Bronchial epithelial cell (primary cell): ENCODE measurements at places on chromosomes 6 and 20.
A peak's percentile ranks its signal among the peaks of the same experiment; 100 is the strongest.

- no peak for DNase-seq
Measured at GRCh38 chr20:20368418-20369249, 730 bp downstream of the INSM1 start.

DNA sequence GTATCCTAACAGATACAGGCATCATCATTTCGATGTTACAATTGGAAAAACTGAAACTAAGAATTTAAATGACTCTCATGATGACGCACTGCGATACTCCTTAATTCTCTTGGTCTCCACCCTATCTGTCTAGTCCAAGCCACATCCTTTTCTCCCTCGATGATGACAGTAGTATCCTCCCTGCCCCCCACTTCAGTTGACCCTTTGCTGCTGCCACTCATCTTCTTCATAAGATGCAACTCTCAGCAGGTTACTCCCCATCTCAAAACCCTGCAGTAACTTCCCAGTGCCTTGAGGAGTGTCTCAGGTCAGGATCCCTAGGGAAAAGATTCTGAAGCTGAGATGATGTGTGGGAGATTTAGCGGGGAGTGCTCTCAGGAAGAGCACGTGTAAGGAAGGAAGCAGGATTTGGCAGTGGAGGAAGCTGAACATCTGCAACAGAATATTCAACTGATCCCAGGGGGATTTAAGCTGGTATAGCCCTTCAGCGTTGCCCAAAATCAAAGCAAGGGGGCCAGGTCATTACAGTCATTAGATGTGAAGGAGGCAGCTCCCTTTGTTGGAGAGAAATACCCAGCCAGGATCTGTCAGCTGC, 16.1 kb downstream of the JPH2 start:
- no peak for DNase-seq

DNA sequence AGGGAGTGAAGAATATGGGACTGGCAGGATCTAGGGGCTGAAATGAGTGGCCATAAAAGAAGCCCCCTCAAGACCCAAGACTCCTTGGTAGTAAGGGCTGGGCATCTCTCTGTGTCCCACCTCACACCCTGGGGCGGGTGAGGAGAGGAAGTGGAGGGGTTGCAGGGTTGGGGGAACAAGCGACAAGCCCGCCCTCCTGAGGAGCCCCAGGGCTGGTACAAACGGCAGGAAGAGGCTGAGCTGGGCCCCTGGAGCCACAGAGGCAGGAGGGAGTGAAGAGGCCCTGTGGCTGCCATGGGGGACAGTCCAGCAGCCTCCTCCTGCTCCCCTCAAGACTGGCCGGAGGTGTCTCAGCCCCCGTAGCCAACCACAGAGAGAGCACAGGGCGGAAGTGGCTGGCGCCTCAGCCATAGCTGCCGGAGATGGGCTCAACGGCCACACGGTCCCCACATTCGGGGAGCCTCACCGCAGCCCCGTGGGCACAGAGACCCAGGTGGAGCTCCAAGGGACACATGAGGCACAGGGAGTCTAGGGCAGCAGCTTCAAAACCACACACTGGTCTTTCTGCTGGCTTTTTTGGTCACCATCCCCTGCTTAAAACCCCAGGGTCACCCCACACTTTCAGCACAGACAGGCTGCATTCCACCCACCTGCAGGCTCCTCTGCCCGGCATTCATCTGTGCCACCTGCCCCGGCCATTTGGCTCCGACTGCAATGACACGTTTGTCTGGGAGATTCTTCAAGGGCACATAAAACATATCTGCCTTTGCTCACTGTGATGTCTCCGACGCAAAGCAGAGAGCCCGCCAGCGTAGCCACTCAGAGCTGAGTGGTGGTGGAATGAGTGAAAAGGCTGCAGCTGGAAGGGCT, 524 bp downstream of the C20orf203 start:
- no peak for DNase-seq

- no peak for DNase-seq
Measured at GRCh38 chr6:140003217-140003616, 628.8 kb upstream of the CITED2 start.

GRCh38 chr6:131182991-131183425, 47.7 kb downstream of the AKAP7 start:
- peak; percentile 44 for DNase-seq

DNA sequence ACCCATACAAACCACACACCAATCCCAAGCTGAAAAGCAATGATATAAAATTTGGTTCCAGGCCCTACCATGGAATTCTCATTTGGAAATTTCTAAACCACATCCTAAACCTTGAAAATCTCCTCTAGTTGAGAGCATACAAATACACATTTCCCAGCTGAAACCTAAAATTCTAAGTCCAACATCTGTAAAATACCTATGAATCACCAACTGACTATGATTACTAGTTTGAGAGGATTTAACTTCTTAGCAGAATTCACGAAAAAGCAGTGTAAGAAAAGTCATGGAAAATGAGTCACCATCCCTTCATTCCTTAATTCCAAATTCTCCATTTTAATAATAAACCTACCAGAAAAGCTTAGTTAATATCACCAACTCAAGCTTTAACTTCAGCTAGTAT, 15.4 kb downstream of the RANBP9 start:
- peak; percentile 29 for DNase-seq

- DNase-seq: no peak
Measured at GRCh38 chr20:2794202-2794748, 6.2 kb downstream of the CPXM1 start.

DNA sequence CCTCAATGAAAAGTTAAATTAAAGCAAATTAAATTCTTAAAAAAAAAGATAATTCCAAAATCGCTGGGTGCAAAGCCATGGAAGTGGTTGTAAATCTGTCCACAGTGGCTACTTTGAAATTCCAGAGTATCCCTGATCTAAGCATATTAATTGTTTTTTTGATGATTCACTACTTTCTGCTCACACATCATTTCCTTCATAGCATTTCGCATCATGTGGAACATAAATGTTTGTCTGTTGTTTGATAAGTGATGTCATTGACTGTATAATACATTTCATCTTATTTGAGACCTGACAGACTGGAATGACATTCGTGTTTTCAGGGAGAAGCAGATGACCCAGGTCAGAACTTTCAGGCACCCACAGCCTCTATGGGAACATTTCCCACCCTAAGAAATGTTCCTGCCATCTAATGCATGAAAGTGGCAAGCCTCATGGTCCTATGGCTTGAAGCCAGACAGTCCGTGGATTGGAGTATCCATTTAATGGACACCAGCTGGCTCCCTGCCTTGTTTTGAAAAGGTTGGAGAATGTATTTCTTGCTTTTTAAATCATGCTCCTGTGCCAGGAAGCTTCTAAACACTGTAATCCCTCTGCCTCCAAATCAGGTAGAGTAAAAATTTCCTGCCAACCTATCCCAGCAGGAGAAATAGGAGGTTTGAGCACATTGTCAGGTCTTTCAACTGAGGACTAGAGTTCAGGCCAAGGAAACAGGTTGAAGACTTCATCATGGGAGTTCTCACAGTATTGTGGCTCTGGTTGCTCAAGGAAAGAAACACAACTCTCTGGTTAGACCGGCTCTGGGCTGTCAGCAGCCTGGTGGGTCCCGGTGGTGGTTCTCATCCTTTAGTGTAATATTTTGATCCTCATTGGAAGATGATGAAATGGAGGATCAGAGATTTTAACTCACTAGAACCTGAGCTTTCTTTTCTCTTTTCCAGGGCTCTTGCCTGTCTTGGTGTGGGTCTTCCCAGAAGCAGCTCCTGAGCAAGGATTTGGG, 157.9 kb downstream of the SLC24A3 start:
- peak; percentile 13 for DNase-seq
